Substantia nigra (tissue), 51 donors: ENCODE measurements at places on chromosomes 5 and 9.

DNA sequence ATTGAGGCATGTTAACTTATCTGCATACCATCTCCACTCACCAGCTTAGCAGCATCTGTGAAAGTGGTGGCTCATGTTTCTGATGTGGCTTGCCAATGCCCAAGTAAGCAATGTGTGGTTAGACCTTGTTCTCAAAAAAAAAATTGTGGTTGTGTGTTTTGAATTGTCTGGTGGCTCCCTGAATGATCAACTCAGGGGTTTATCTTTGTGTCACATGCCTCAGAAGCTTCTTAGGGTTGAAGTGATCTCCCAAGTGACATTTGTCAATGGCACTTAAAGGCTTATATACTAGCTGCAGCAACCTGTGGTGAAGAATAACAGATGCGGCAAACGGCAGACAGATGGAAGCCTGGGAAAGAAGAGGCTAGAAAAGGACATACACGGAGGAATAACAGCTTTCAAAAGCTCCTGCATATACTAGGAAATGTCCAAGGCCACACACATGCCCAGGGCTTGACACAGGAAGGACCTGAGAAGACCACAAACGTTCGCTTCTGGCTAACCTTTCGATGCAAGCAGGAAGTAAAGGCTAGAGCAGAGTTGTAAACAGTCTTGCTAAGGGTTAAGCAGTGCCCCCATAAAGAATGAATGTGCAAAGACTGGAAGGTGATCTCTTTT, 42.2 kb upstream of the FSD1L start:
- DNase-seq: no peak

DNA sequence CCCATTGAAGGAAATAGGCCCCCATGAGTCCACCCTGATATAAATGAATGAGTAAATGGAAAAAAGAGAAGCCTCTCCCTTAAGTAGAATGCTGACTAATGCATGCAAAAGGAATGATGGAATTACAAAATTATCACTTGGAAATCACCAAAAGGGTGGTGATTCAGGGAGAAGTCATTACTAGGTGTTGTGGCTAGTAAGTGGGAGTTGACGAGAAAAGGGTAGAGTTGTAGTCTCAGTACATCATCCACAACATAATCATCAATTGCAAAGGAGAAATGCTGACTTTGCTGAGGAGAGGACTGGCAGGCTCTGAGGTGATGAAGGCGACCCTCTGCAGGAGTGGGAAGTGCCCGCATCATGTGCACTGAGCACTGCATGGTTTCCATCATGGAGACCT, 201.5 kb upstream of the S1PR3 start:
- DNase-seq: no peak

- DNase-seq: no peak
Measured at GRCh38 chr9:20402273-20402875, 219.9 kb downstream of the MLLT3 start.

DNA sequence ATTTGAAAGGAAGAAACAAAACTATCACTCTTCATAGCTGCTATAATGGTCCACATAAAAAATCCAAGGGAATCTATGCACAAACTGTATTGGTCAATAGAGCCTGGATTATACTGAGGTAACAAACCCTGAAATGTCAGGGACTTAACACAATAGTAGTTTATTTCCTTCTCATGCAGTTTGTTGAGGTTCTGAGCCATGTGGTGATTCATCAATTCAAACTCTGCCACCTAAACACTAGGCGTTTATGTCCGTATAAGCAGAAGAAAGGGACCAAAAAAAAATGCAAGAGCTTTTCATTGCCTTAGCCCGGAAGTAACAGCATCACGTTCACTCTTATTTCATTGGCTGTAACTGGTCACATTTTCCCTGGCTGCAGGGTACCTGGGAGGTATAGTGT, 464.7 kb downstream of the ZSWIM6 start:
- DNase-seq: no peak

GRCh38 chr5:127849891-127850290, 146.7 kb downstream of the CCDC192 start:
- DNase-seq: no peak

- DNase-seq: no peak
Measured at GRCh38 chr5:6606884-6607558, 25.8 kb downstream of the NSUN2 start.

DNA sequence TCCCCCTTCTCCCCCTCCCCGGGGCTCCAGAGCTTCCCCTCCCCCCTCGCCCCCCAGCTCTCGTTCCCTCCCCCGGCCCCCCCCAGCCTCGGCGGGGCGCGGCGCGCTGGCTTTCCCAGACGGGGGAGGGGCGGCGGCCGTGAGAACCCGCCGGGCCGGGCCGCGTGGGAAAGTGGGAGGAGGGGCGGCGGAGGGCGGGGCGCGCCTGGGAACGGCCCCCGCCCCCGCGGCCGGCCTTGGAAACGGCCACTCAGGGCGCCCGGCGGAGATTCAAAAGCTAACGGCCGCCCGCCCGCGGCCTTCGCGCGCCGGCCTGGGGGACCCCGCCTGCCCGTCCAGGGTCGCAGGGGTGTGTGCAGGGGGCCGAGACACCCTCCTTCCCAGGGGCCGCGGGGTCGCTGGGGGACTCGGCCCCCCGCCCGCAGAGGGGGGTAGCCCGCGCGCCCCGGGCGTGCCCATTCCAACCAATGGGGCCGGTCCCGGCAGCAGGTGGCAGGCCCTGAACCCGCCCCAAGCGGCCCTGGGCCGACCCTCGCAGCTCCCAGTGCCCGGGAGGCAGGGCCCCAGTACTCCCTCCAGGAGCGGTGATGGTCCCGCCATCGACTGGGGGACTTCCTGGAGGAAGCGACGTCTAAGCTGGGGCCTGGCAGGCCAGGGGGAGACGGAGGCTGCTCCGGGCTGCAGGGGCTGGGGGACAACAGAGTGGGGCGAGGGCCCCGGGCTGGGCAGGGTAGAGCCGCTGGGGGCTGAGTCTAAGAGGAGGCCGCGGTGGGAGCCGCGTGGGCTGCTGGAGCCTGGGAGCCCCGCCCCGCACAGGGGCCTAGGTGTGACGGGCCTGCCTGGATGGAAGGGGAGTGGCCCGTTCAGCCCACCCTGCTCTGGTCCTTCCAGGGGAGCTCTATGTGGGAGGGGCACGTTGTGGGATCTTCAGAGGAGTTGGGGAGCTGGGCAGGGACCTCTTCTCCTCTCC, 14.2 kb upstream of the NRARP start:
- no peak for DNase-seq

- peak; percentile 36 for DNase-seq
Measured at GRCh38 chr5:72608297-72608696, 101.1 kb upstream of the ZNF366 start.

- DNase-seq: no peak
Measured at GRCh38 chr5:7851617-7852289, 820 bp upstream of the CFAP90 start.

- no peak for DNase-seq
Measured at GRCh38 chr9:135903786-135904520, 3.4 kb downstream of the CAMSAP1 start.

DNA sequence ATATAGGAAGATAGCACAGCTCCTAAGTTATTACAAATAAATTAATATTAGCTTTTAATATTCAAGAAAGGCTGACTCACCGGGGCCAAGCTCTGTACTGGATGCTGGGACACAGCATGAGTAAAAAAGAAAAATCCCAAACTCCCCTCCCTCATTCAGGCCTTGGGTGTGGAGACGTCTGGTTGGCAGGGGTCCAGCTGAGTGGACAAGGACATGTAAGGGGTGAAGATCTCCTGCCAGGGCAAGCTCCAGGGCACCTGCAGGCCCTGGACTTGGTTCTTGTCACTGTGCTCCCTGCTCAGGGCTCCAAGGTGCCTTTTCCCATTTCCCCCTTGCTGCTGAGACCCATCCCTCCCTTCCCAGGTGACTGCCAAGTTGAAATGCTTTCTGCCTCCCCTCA, 388.5 kb downstream of the ENC1 start:
- DNase-seq: no peak

GRCh38 chr9:124263800-124264426, 6.2 kb downstream of the NEK6 start:
- no peak for DNase-seq

- DNase-seq: no peak
Measured at GRCh38 chr5:74978345-74978744, 74.0 kb downstream of the GCNT4 start.

DNA sequence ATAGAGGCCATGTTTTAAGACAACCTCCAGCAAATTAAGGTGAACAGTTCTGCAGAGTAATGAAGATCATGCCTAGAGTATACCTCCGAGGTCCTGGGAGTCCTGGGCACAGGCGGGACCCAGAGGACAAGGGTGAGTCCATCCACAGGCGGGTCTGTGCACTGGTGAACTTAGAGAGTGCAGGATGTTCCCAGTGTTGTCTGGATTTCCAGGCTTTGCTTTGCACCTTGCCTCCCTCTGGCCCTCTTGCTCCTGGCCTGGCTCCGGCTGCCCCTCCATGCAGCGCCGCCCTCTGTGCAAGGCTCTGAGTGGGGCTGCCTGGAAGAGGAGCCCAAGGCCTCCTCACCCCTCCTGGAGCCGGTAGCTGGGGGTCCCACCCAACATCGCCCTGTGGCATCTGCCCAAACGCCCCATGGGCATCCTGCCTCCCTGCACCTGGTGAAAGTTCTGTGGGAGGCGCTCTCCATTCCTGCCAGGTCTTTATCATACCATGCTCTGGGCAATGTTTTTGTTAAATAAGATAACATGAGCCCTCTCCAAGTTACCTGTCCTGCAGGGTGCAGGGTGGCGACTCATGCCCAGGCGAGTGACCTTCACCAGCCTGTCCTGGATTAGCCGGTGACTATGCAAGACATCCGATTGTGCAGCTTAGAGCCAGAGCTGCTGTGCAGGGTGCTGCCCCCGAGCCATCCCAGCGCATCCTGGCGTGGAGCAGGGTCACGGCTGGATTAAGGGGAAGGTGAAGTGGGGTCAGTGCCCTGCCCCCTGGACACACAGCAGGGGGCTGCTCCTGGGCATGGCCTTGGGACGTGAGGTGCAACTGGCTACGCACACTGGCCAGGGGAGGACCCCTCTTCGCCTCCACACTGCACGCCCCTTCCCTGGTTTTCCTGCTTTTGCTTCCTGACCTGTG, 41.3 kb upstream of the LPCAT1 start:
- no peak for DNase-seq

DNA sequence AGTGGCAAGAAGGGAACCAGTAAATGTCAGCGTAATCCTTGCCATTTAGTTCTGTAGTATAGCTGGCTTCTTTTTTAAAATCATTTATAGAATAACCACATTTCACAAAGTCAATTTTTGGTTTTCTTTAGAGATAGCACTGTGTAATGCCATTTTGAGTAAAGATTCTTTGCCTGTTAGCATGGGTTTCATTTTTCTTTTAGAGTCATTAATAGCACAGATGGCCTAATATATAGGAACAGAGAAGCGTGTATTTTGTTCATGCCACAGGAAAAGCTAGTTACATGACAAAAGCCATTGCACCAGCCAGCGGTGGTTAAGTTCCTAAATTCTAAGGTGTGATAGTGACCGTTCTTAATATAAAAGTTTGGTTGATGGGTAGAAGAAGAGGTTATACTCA, 1363.9 kb downstream of the MAT2B start:
- no peak for DNase-seq

GRCh38 chr9:133874060-133874657, 118.0 kb downstream of the VAV2 start:
- DNase-seq: no peak
